NCI-H1417 treated with DMSO at 0.1 percent for 48 hours (cell line): ENCODE measurements at places on chromosomes 12 and 14.

- DNase-seq = no peak
Measured at GRCh38 chr14:34087571-34087970, 136.7 kb upstream of the EGLN3 start.

DNA sequence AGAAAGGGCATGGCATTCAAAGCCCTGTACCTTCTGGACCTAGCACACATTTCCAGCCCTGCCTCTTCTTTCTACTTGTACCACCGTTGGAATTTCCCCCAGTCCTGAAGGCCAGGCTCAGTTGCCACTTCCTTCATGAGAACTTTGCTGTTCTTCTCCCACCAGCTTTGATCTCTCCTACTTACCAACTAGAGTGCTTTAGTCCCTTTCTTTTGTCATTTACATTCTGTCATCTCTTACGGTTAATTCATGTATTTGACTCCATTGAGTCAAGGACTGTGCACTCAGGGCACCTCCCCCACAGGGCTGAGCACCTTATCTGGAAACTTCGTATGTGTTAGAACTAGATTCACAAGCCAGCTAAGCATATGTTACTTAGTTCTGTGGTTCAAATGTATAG, 26.3 kb downstream of the BICDL1 start:
- DNase-seq = no peak

DNA sequence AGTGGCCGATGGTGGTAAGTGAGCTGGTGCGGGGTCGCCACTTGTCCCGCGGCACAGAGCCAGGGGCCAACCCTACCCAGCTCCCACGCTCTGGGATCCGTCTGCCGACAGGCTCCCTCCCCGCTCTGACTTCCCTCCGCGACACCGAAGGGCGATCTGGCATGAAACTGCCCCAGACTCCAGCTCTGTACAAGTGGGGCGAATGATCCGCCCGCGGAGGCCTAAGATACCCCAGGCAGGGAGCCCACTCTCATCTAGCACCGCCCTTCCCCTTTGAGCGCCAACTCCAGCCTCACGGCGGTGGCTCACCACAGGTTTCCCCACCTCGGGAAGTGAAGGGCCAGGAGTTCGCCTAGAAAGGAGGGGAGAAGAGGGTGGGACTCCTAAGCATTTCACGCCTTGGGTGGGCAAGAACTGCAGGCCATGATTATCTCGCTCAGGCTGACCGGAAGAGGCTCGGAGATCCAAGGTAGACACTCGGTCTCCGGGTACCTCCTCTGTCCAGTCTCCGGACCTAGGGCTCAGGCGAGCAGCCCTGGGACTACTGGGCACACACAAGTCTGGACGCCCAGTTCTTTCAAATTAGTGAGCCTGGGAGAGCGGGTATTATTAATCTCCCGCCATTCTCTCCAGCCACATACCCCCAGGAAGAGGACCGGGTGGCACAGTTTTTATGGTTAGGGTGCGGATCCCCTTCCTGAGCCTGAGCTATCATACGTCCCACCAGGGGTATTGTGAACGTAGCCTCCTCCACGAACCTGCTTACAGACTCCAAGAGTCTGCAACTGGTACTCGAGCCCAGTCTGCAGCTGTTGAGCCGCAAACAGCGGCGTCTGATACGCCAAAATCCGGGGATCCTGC, 849 bp downstream of the WNT1 start:
- DNase-seq = no peak

- DNase-seq = no peak
Measured at GRCh38 chr14:101932673-101933072, 31.7 kb upstream of the DYNC1H1 start.

DNA sequence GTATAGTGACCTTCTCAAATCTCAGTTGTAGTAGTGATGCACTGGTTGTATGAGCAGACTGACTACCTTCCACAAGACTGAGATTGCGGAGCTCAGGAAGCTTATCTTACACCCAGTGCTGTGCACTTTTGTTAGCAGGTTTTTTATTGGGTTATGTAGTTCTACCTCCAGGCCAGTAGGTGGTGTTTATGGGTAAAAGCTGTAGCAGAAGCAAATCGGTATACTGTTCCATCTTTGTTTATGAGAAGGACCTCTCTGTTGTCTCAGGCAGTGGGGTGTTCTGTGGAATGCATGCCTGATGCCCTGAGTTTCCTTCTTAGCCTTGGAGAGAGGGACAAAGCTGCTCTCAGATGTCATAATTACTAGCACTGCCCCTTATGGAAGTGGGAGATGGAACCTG, 217.8 kb downstream of the LRFN5 start:
- DNase-seq = no peak

GRCh38 chr12:32105986-32106516, 596 bp upstream of the BICD1 start:
- no peak for DNase-seq

- DNase-seq = peak; percentile 2
Measured at GRCh38 chr14:22560662-22561365, 28.2 kb downstream of the DAD1 start.

GRCh38 chr12:117101953-117102799, 3.0 kb upstream of the TESC start:
- DNase-seq = no peak

DNA sequence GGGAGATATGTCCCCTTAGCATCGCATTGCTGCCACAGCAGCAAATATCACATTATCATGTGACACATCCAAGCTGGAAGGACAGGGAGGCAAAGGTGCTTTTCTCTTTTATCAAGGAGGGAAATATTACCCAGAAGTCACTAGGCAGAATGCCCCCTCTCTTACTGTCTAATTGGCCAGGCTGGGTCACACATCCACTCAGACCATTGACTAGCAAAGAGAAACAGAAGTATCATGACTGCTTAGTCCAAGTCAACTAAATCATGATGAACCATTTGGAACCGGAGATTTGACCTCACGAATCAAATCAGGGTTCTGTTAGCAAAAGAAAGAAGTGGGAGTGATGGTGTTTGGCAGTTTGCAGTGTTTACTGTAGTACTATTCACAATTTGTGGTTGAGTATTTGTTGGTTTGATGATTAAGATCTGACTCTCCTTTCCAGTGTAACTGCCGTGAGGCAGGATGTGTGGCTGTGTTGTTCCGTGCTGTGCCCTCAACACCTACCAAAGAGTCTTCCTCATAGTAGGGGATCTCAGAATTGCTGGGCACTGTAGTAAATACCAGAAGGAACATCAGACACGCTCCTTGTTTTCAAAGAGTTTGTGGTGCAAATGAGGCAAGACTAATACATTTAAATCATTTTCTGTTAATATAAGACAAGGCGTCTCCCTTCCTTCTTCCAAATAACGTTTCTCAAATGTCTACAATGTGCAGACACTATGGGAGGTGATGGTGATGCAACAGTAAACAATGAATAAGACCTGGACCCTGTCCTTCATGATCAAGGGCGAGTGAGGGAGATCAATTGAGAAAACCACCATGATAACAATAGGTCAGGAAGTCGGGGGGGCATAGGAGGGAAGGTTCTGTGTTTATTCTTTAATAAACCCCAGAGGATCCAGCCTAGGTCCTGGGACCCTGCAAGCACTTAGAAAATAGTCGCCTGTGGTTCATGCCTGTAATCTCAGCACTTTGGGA, 194.4 kb upstream of the CRY1 start:
- DNase-seq = no peak
